SK-N-SH treated with all-trans-retinoic acid at 6 μM for 48 hours (cell line): ENCODE measurements at places on chromosomes 5 and 9.

GRCh38 chr5:52077941-52078815 lies 694.9 kb downstream of the ISL1 start:
- ATAC-seq = no peak

DNA sequence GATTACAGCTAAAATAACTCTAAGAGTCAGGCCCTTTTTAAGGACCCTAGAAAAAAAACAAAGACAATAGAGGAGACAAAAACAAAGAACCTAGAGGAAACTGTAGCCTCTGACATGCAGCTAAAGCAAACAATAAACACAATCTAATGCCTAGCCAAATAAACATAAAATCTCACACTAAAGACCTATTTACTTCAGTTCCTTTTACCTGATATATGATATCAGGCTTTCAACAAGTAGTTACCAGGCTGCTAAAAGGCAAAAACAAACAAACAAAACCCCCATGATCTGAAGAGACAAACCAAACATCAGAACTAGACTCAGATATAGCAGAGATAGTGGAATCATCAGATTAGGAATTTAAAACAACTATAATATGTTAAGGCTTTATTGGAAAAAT lies 226.5 kb upstream of the POU5F2 start:
- ATAC-seq = no peak

- no peak for ATAC-seq
These were observed 2.8 kb upstream of the FBXL17 start for GRCh38 chr5:108384741-108385140.

GRCh38 chr5:109654455-109654854 lies 35.3 kb upstream of the MAN2A1 start:
- peak; percentile 53; the same call in 1 of the 3 replicates for ATAC-seq

- ATAC-seq = no peak
These were observed 195.4 kb downstream of the HSPA4 start for GRCh38 chr5:133247151-133247709.

- ATAC-seq = no peak
These were observed 2.0 kb downstream of the HAVCR2 start for GRCh38 chr5:157106630-157107461.

DNA sequence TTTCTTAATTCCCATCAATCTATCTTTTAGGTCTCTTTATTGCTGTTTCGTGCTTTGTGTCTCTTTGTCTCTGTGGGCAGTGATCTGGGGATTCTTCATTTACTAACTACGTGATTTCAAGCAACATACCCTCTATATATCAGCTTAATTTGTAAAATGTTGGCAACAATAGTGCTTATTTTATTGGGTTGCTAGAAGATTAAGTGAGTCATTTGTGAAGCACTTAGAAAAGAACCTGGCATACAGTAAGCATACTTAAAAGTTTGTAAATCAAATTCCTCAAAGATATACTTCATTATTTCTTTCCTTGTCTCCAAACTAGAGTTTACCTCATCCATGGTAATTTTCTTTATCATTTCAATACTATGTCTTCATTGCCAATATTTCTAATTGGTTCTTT lies 669.7 kb downstream of the MAT2B start:
- peak; percentile 87 for ATAC-seq

- no peak for ATAC-seq
These were observed 10.2 kb downstream of the GFRA3 start for GRCh38 chr5:138264183-138264582.

- peak; percentile 19; the same call in 2 of the 3 replicates for ATAC-seq
These were observed 82.4 kb downstream of the RAPGEF1 start for GRCh38 chr9:131657456-131657855.

DNA sequence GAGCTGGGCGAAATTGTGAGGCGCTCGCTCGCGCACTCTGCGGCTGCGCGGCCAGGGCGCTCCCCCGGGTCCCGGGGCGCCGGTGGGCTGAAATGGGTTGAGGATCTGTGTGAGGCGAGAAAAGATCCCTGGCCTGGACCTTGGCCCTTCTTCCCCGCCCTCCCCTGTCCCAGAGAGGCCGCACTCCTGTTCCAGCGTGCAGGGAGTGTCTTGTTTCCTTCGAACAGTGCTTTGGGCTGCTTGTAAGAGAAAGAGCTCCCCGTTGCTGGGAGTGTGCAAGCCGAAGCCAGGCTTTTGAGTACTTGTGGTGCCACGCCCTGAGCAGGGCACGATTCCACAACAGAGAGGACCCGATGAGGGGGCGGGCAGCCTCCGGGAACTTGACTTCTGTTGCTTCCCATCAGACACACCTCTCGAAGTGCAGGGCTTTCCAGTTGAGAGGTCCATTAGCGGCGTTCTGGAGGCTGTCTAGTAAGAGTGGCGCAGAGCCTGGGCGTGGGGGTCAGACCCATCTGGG lies 535 bp downstream of the DOLPP1 start:
- ATAC-seq = no peak; the same call in 2 of the 3 replicates

DNA sequence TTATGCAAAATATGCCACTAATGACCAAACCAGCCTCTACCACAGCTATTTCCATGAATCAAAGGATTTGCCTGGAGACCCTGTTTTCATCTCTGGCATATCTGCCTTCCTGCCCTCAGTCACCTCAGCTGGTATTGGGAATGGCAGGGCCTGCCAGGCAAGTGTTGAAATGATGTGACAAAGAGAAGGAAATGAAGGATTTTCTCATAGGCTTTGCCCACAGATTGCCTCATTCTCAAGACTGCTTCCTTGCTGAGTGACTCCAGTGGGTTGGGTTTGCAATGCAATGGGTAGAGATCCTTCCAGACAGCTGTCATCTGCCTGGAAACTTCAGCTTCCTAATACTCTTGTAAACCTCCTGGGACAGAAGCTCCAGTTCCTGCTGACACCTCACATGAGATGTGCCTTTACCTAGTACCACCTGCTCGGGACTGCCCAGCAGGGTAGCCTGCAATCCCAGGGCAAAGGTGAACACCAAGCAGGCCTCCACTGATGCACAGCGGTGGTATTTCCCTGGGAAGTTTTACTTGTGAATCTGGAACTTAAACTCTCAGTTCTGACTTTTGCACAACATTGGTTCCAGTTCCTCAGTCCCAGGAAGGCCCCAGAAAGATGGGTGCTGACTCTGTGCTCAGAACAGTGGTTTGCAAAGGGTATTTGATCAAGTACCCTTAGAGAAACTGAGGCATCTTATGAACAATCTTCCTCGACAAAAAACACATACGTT lies 64.8 kb upstream of the SLC1A1 start:
- no peak for ATAC-seq

DNA sequence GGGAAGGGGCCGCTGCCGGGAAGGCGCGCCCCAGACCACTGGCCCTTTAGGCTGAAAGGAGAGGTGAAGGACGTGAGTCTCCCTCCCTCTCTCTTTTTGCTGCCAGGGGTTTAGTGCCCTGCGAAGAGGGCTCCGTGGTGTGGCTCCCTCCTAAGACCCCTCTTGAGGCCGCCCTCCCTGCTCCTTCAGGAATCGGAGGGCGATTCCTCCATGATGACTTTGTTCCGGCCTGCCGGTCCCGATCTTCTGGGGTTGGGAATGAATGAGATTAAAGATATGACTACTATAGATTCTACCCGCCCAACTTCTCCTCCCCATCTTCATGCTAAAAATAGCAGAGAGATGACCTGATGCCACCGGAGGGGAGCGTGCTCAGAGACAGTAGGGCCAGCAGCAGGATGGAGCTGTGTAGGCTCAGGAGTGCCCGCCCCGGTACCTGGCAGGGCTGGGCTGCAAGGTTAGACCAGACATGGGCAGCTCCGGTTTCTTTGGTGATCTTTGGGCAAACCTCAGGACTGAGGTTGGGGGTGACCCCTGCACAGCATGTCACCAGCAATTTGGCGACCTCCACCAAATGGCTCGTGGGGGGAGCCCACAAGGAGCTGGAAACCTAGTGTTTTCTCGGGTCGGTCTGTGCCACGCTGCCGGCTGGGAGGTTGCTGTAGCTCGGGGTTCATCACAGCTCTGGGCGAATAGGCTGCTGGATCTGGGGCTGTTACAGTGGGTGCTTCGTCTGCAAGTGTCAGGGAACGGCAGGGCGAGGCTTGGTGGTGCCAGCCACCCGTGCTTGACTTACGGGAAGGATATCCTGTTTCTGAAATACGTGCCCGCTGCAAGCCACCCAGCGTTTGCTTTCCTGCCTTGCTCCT lies 1.7 kb downstream of the OLFM1 start:
- no peak for ATAC-seq

GRCh38 chr5:6386271-6386670 lies 7.9 kb upstream of the MED10 start:
- no peak for ATAC-seq

GRCh38 chr5:89904442-89904841 lies 505.1 kb downstream of the CETN3 start:
- ATAC-seq = no peak

DNA sequence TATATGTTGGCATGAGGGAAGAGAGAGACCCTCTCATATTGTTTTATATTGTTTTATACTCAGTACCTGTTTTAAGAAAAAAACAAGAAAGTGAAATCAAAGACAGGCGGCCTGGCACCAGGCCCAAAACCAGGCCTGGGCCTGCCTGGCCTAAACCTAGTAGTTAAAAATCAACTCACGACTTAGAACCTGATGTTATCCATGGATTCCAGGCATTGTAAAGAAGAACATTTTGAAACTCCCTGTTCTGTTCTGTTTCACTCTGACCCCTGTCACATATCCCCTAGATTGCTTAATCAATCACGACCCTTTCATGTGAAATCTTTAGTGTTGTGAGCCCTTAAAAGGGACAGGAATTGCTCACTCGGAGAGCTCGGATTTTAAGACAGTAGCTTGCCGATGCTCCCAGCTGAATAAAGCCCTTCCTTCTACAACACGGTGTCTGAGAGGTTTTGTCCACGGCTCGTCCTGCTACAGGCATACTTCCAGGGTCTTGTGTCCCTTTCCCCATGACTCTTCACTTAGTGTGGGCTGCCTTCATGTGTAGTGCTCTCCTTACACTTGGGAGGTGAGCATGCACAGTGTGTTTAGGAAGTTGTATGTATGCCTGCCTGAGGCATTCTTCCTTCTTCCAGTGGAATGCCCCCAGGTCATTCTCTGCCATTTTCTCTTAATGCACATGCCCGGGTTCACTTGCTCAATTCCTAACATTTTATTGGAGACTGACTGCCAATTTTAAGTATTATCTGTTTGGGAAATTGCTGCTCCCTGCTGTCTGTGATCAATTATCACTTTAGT lies 17.8 kb downstream of the TBCA start:
- no peak for ATAC-seq

DNA sequence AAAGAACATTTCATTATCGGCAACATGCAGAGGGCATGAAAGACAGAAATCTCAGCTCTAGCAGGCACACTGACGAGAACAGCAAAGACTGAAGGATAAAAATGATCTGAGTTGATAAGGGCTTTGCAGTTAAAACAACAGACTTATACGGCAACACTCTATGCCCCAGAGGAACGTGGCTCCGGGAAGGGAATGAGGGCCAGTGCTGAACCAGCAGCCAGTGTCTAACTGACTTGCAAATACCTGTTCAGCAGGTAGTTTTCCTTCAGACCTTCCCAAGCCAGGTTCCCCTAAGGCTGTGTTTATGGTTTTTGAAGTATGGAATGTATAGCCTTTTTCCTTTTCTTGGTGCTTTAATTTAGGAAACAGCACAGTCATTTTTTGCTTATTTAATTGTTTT lies 121.3 kb upstream of the CDH18 start:
- no peak for ATAC-seq

- ATAC-seq = no peak
These were observed 6.1 kb downstream of the SLCO4C1 start for GRCh38 chr5:102290004-102290403.

DNA sequence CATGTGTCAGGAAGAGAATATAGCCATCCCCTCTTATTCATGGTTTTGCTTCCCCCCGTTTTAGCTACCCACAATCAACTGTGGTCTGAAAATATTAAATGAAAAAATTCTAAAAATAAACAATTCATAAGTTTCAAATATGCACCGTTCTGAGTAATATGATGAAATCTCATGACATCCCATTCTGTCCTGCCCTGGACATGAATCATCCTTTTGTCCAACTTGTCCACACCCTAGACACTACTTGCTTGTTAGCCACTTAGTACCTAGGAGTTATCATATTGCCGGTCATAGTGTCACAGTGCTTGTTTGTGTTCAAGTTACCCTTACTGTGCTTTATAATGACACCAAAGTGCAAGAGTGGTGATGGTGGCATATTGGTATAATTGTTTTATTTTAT lies 113.5 kb downstream of the CAAP1 start:
- no peak for ATAC-seq

- peak; percentile 96 for ATAC-seq
These were observed 371.2 kb downstream of the NFIB start for GRCh38 chr9:13942695-13943094.

DNA sequence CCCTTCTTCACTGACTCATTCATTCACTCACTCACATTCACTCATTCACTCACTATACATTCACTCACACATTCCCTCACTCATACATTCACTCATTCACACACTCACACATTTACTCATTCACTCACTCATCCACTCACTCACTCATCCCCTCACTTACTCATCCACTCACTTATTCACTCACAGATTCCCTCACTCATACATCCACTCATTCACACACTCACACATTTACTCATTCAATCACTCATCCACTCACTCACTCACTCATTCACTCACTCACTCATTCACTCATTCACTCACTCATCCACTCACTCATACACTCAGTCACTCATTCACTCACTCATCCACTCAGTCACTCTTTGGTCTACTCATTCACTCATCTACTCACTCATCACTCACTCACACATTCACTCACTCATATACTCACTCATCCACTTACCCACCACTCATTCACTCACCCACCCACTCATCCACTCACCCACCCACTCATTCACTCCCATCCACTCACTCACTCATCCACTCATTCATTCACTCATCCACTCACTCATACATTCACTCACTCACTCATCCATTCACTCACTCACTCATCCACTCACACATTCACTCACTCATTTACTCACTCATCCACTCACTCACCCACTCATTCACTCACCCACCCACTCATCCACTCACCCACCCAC lies 27.2 kb downstream of the WNK2 start:
- no peak for ATAC-seq

- no peak for ATAC-seq
These were observed 104.7 kb downstream of the DROSHA start for GRCh38 chr5:31427013-31427723.

DNA sequence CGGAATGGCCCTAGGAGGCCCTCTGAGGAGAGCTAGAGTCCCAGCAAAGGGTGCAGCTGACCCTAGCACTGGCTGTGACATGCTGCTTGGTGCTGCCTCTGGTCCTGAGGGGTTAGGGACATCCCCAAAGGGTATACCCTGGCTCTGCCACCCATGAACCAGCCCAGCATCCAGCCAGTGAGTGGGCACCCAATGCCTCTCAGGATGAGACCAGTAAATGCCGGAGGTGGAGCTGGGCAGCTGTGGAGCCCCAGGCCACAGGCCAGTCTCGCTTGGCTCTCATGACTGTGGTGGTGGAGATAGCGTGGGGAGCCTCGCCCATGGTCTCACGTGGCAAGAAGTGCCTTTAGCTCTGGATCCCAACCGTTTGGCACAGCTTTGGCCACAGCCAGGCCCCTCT lies 3.7 kb upstream of the CEL start:
- ATAC-seq = no peak

- ATAC-seq = peak; percentile 90
These were observed 59.3 kb downstream of the SLC22A5 start for GRCh38 chr5:132428484-132429462.
